ENCODE measurements at places on chromosomes 3 and 15.

DNA sequence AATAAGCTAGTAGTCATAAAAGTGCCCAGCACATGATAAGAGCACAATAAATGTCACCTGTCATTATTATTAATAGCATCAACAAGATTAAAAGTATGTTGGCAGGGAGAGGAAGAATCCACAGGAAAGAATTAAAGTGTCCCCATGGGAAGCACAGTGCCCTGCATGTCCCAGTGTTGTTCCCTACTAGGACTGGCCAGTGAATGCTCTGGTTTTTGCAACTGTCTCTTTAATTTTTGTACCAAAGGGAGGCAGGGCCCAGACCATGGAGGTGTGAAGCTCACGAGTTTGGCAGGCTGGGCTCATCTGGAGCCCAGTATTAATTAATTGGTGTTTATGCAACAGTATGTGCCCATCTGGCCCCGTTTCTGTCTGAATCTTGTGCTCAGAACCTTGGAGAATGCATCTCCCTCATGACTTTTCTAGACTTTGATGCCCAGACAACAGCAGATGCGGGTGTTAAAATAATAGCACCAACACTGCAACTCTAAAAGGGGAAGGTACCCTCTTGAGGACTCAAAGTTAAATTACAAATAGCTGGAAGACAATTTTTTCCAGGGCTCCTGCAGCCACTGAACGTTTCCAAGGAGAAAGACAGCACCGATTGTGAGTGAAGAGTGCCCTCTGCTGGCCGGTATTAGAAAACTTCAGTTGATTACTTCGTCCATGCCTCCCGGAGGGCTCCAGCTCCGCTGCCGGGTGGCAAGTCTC lies 71.9 kb upstream of the SPATA12 start:
- DNase-seq: peak; percentile 44

DNA sequence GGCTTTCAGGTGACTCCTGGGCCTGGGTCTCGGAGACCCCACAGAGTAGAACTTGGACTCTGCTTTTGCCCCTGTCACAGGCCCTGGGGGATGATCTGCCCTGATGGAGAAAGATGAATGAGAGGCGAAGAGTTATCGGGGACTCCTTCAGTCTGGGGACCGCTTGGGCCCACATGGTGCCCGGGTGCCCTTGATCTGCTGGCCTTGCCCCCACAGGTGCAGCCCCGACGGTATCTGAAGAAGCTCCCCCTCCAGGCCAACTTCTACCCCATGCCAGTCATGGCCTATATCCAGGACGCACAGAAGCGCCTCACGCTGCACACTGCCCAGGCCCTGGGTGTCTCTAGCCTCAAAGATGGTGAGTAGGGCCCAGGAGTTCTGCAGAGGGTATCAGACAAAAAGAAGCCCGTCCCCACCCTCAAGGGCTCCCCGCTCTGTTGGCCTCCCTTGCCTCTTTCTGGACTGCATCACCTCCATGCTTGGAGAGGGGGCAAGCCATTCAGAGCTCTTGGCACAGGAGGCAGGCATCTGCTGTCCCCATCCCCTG lies 10.4 kb downstream of the MAN2A2 start:
- no peak for DNase-seq

- peak; percentile 78 for DNase-seq
Measured at GRCh38 chr3:111956995-111957734, 21.7 kb upstream of the ABHD10 start.

- no peak for DNase-seq
Measured at GRCh38 chr3:170258105-170258487, 35.9 kb downstream of the PRKCI start.

GRCh38 chr3:36924744-36925521 lies 19.9 kb downstream of the TRANK1 start:
- no peak for DNase-seq

DNA sequence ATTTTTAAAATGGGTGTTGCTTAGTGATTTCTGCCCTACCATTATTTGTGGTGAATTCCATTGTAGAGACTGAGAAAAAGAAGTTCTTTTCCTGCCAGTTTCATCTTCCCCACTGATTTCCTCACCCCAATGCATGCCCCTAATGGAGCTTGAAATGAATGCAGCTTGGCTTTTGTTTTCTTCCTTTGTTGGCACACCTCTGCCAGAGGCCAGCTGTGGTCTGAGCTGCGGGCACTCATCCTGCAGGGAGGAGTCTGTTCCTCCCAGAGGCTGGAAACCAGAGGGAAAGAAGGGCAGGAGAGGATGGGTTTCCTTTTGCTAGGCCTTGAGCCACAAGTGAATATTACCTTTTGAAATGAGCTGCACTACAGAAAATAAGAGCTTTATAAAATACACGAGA lies 9.3 kb upstream of the ST8SIA2 start:
- peak; percentile 34 for DNase-seq

DNA sequence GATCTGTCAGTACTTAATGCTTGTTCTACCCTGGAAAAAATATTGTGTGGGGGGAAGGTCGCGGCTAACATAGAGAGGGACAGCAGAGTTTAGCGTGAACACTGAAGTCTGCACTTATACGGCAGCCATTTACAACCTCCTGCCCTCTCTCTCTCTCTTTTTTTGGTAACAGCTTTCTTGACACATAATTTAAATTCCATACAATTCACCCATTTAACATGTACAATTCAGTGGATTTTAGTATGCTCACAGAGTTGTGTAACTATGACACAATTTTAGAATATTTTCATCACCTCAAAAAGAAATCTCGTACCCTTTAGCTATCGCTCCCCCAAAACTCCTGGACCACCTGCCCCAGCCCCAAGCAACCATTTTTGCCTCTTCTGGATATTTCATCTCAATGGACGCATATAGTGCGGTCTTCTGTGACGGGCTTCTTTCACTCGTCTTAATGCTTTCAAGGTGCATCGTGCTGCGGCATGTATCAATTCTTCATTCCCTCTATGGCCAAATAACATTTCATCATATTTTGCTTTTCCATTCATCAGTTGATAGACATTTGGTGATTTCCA lies 141.8 kb downstream of the XXYLT1 start:
- DNase-seq: no peak

- DNase-seq: no peak
Measured at GRCh38 chr3:66851894-66852613, 146.1 kb upstream of the KBTBD8 start.

- no peak for DNase-seq
Measured at GRCh38 chr3:46361408-46362283, 7.7 kb downstream of the CCR2 start.

DNA sequence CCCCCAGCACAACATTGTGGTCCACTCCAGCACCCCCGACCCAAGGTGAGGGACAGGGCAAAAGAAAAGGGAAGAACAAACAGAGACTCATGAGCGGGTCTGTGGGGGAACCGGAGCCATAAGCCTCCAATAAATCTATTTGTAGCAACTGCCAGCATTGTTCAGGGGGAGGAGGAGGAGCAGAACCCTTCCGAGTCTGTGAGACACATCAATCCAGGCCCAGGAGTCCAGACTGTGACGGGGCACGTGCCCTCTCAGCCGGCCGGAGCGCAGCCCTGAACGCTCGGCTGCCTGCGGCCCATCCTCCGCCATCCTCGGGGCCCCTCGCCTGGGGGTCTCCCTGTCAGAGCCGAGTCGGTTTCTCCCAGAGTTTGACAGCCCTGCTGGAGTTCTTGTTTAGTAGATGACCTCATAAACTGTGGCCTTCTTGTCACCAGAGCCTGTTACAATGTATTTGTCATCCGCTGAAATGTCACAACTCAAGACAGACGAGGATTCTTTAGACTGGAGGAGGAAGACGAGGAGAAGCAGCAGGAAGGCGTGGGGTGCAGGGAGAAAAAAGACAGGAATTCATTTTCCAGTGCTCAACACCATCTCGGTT lies 47.9 kb downstream of the TLE3 start:
- DNase-seq: no peak

DNA sequence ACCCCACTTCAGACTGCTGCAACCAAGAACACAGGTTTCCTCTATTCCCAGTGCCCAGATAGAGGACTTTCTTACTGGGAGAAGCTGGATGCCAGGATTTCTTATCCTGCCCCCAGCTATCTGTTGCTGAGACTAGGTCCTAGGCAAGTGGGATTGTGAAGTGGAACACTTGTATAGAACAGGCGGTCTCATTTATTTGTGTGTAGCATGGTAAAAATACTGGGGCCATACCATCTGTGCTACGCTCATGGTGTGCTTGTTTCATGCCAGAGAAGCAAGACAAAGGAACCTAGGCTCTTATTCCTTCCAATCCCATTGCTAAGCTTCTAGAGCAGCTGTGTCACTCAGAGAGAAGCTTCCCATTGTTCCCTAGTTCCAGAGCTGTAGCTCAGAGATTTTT lies 191.5 kb upstream of the EPHA6 start:
- DNase-seq: no peak

DNA sequence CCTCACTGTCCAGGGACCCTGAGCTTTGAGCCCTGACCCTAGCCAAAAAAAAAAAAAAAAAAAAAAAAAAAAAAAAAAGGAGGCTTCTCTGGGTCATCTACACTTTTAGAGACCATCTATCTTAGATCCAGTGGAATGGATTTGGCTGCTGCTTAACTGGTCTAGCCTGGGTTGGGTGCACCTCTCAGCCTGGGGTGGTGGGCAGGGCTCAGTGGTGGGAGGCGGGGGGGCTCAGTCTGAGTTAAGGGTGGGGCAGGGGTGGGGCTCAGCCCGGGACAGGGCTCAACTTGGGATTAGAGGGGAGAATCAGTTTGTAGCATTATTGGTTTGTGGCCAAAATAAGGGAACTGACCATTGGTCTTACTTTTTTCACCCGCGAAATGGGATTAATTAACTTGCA lies 139.2 kb downstream of the TPRA1 start:
- DNase-seq: no peak

GRCh38 chr3:155587581-155587980 lies 157.3 kb downstream of the PLCH1 start:
- no peak for DNase-seq

All from COR-L47 (cell line).